ENCODE measurements at places on chromosomes 6 and 20.

DNA sequence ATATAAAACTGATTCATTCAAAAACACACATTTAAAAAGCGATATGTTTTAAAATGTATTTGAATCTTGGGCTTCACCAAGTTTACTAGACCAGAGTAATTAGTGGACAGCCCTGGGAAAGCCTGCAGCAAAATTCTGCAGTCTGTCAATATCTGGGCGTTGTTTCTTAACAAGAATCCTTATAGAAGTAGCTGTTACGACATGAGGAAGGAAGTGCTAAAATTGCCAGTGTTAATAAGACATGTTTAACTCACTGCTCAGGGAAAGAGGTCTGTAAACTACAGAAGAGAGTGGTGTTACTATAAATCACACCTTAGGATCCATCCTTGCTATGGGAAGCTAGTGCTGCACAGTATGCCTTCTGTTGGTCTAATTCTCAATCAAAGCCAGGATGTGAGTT is 120.6 kb downstream of the TBX18 start:
- DNase-seq = no peak

- no peak for DNase-seq
Measured at GRCh38 chr20:10519361-10520046, 84.4 kb downstream of the SLX4IP start.

GRCh38 chr6:125512621-125513020 is 210.9 kb upstream of the HDDC2 start:
- DNase-seq = no peak

- DNase-seq = no peak
Measured at GRCh38 chr6:88517737-88518136, 351.6 kb upstream of the CNR1 start.

- DNase-seq = no peak
Measured at GRCh38 chr6:126308362-126308761, 31.6 kb upstream of the CENPW start.

- no peak for DNase-seq
Measured at GRCh38 chr6:25960734-25961133, 1.9 kb upstream of the TRIM38 start.

GRCh38 chr20:51815383-51816076 is 13.2 kb upstream of the SALL4 start:
- DNase-seq = no peak

DNA sequence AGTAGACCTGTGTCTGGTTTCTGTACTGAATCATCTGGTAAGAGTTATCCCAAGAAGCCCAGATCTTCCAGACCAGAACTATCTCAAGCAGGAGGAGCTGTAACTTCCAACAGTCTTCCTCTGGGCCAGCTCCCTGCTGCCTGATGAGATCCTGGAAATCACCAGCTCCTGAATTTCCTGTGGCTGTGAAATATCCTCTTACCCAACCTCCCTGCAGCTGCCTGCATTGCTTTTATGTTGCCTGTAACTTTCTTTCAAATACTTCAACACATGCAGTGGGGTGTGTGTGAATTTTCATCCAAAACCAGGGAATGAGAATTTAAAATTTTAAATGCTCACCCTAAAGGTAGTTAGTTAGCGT is 160.5 kb upstream of the LAMP5 start:
- no peak for DNase-seq

DNA sequence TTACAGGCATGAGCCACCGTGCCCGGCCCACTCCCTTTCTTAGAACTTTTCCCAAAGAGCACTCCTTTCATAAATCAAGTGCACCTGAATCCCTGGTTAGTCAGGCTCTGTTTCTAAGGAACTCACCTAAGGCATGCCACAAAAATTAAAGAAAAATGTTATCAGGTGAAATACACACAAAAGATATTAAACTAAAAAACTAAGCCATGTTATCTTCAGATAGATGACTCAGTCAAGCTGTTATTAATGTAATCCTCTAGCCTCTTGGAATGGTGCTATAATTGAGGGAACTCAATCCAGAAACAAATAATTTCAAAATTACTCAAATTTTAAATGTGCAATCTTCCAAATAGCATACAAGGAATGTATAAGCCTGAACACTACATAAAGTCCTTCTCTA is 83.0 kb downstream of the TENT5A start:
- DNase-seq = no peak

GRCh38 chr6:6397842-6398241 is 77.4 kb upstream of the F13A1 start:
- no peak for DNase-seq

- no peak for DNase-seq
Measured at GRCh38 chr20:36555248-36555647, 13.9 kb downstream of the MYL9 start.
